Psoas muscle (tissue), 8 donors: ENCODE measurements at places on chromosomes 4 and X. TPM values are rescaled to one million over a fixed set of nuclear protein-coding genes. Genes with fewer than 3 reads are reported as not detected.
A peak's percentile ranks its signal among the peaks of the same experiment; 100 is the strongest.

- no peak for DNase-seq
Observed at GRCh38 chr4:5470318-5471198, 237.8 kb downstream of the EVC2 start.

DNA sequence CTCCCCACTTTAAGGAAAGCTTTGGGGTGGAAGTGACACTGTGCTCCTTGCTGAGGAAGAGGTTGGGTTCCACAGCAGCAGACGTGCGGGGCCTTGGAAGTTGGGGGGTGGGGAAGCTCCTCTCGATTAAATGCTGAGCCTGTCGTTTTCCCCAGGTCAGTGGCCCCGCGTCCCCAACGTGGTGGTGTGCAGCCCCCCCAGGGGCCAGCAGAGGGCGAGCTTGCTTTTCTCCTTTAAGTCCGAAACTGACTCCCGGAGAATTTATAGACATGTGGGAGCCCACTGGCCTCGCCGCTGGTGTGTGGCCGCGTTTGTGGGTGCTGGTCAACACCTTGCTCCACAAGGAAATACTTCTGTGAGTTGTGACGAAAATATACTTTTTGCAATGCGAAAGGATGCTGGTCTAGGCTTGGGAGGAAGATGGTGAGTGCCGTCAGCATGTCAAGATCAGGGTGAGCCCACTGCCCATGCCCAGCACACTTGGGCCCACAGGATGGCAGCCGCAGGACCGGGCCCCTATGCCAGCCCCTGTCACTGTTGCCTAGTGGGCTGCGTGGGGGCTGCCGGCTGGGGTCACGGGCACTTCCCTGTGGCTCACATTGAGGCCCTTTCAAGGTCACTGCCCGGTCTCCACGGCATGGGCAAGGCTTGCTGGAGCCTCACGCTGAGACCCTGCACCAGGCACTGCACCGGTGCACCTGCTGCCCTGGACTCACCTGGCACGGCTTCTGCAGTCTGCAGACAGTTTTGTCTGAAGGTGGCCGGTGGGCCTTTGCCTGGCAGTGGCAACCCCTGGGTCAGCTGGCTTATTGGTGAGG is 9.4 kb downstream of the UVSSA start:
- peak; percentile 64 for DNase-seq

DNA sequence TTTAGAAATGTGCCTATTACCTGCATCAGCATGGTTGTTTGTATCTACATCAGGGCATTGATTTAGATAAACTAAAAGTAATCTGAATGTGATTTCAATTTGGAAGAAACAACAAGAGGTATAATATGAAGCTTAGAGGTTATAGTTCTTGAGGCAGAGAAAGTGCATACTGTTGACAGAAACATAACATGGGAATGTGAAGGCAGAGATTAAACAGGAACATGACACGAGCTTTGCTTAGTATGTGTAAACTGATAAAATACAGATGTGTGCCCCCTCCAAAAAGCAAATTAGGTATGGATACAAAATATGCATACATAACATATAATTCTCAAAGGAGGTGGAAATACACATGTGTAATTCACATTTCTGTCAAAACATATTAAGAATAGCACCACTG is 1180.2 kb upstream of the ADGRL3 start:
- no peak for DNase-seq

Gene POF1B
- total RNA-seq, result 0.08 TPM

Gene UGT2A3
- total RNA-seq, result not detected

Gene RBMX2
- 8.5 TPM for total RNA-seq
